Hippocampal formation (tissue), 2 donors: ENCODE measurements at places on chromosomes 5 and 9.

GRCh38 chr9:111284703-111285102 is 45.3 kb downstream of the OR2K2 start:
- DNase-seq = no peak

- DNase-seq = no peak
Measured at GRCh38 chr9:136847826-136848392, 1.3 kb upstream of the PHPT1 start.

- no peak for DNase-seq
Measured at GRCh38 chr5:72543365-72543764, 36.2 kb upstream of the ZNF366 start.

DNA sequence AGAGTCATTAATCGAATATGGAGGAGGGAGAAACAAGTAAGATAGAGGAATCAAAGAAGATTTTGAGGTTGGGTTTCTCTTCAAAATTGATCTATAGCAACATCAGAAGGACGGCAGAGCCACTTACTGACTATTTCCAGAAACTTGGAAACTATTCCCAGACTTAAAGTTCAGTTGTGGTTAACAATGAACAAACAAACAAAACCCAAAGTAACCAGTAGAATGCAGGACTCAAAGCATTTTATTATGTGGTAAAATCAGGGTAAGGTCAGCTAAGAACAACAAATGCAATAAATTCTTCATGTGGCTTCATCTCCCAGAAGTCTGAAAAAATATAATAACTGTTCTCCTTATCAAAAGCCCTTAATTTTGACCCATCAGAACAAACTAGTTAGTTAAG is 54.9 kb upstream of the OSMR start:
- no peak for DNase-seq

DNA sequence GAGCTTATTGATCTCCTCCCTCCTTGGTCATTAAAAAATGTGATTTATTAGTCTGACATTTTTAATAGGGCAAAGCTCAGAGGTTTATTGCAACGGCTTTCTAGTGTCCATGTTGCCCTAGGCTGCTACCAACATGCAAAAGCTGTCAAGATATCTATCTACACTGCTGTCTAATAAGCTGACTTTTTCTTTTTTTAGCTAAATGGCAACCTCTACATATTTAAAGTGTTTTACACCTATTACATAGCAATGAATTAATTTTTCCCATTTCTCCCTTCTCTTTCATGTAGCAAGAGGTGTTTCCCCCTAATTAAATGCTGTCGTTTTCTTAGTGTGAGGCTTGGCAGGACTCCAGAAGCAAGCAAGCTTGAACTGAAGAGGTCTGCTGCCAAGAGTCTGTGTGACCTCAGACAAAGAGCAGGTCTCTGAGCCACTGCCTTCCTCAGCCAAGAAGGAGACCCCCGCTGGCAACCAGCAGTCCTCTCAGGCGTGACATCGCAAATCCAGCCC is 79.4 kb downstream of the GAS1 start:
- no peak for DNase-seq

- no peak for DNase-seq
Measured at GRCh38 chr5:153632748-153633290, 142.3 kb downstream of the GRIA1 start.

DNA sequence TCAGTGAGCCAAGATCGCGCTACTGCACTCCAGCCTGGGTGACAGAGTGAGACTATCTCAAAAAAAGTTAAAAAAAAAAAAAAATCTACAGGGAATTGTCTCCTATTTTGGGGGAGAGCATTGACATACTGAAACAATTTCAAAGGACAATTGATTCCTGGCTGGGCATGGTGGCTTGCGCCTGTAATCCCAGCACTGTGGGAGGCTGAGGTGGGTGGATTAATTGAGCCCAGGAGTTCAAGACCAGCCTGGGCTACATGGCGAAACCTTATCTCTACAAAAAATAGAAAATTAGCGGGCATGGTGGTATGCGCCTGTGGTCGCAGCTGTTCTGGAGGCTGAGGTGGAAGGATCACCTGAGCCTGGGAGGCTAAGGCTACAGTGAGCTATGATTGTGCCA is 30.6 kb downstream of the GPR107 start:
- no peak for DNase-seq

GRCh38 chr9:76818271-76818670 is 54.0 kb downstream of the PCA3 start:
- peak; percentile 35 for DNase-seq

DNA sequence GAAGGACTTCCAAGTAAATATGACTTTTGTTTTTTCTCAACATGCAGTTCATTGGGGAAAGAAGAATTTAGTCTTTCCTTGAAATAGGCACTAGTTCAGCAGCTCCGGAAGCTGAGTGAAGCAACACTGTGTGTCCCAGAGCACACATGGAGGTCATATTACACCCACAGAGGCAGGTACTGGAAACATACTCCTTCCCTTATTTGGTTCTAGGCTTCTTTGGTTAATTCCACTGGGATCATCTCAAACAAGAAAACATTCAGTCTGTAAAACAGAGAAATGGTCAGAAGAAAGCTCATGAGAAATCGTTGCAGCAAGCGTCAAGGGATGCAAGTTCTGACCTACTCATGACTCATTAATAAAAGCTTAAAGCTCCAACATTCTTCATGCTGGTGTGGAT is 175.1 kb upstream of the PCSK5 start:
- no peak for DNase-seq

DNA sequence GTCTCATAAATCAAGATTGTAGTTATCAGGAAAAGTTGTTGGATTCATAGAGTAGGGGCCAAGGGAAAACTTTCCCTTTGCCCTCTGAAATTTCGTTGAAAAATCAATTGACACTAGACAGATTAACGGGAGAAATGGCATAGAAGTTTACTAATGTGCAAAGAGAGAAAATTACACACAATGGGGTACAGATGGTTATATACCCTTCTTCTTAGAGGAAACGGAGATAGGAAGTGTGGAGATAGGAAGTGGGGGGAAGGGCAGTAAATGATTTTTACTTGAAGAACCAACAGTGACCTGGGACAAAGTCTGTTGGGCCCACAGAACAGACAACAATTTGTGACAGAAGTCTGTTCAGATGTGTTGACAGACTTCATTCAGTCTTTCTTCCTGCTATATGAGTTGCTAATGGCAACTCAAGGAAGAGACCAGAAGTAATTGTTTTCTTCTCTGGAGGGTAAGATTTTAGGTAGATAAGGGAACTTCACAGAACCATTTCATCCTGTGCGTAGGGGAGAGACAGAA is 177.9 kb downstream of the C9orf152 start:
- no peak for DNase-seq

DNA sequence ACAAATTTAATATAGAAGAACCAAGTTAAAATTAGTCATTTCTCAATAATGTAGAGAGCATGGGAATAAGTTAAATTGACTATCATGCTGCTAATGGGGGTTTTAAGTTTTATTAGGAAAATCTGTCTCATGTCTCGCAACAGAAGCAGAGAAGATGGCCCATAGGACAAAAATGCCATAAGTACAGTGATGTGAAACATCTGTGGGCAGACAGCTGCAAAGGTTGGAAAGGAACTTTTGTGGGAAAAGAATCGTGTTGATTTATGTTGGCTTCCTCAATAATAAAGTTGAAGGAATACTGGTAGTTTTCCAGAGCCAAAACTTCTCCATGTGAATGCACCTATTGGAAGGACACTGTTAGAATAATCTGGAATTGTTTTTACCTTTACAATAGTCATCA is 44.8 kb downstream of the VCAN start:
- no peak for DNase-seq

DNA sequence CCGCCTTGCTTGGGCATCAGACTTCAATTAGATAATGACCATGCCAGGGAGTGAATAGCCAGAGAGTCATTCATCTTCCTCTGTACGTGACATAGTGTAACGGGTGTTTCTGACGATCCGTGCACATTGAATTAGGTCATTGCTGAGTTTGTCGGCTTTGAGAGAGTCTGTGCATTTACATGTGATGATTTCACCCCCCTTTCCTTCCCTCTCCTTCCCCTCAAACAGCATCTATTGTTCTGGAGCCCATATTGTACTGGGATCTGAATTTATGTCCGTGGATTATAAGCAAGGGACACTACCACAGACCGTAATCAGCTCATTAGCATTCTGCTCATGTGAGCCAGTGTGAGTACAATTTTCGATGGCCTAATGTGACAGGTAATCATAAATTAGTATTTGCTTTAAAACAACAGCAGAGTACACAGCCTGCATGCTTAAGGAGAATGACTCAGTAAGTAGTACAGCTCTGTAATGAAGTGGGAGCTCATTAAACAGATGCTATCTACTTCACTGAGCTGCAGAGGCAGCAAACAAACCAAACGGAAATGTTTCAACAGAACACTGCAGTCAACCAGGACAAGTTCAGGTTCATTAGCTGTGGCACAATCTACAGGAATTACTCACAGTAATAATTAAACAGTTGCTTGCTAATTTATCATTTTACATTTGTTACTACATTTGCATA is 302.1 kb downstream of the CSNK1G3 start:
- DNase-seq = no peak

DNA sequence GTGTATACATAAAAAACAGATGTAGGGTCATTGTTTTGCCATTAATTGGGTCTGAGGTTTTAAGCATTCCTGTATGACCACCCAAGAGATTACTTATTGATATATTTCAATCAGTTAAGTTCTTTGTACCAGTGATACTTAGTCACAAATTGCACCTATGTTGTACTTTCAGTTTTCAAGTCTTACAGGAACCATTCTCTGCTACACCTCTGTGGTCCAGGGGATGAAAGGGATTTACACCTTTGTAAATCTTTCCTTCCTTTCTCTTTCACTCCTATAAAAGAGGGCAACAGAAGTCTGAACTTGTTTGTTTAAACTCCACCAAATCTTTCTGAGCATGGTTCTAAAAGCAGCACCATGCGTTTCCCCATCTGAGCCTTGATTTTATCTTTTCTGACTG is 86.1 kb downstream of the DEPDC1B start:
- no peak for DNase-seq

DNA sequence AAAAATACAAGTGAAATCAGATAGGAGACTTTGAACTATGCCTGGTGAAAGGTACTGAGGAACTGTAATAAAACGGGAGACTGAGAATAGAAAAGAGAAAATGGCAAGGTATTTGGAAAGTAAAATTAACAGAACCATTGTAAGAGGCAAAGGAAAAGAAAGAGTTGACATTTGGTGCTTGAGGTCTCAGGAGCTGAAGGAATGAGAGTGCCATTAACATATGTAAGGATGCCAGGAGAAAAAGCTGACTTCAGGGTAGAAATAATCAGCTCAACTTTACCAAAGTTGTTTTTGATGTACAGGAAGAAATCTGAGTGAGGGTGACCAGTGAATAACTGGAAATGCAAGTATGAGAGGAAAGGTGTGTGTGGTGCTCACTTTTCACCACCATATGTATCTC is 69.4 kb downstream of the TMEM167A start:
- no peak for DNase-seq

DNA sequence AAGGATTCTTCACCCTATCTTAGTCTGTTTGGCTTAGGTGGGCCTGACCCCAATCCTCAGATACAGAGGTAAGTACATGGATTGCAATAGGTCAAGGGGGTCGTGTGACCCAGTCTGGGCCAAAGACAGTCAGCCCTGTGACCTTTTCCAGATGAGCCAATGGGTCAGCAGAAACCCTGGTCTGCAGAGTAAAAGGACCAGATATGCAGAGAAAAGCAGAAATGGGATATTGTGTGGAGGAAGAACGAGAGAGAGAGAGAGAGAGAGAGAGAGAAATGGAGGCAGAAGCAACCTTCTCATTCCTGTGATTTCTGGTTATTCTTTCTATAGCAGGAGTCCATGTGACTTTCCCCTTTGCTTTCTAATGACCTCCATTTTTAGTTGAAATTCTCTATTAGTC is 40.4 kb upstream of the CRB2 start:
- DNase-seq = no peak

GRCh38 chr5:78964889-78965288 is 20.2 kb downstream of the ARSB start:
- DNase-seq = no peak

DNA sequence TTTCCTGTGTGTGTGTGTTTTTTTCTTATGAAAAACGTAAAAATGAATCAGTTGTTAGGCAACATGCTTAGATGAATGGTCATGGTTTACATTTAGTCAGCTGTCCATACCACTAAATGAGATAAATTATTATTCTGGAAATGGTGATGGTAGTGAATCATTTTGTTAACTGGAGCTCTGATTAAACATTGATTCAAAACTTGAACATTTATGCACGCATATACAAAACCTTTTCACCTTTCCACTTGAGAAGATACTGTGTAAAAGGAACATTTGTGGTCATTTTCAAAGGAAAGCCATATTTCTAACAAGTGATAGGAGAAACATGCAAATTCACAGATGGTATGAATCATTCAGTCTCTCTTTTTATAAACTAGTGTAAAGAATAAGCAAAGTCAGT is 162.0 kb downstream of the SLC25A46 start:
- DNase-seq = no peak

DNA sequence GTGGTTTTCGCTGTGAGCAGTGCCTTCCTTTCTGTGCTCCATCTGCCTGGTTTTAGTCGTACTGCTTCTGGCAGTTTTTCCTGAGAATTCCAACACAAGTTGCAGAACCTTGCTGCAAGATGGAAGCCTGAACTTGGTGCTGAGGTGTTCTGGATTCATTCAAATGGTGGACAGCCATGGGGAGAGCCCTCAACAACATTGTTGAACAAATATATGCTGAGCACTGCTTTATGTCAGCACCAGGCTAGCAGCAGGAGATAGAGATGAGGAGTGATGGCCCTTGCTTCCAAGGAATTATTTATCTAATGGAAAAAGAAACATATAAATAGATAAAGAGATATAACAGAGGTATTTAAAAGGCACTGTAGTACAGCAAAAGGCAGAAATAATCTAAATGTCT is 7.3 kb upstream of the RPS6 start:
- no peak for DNase-seq

DNA sequence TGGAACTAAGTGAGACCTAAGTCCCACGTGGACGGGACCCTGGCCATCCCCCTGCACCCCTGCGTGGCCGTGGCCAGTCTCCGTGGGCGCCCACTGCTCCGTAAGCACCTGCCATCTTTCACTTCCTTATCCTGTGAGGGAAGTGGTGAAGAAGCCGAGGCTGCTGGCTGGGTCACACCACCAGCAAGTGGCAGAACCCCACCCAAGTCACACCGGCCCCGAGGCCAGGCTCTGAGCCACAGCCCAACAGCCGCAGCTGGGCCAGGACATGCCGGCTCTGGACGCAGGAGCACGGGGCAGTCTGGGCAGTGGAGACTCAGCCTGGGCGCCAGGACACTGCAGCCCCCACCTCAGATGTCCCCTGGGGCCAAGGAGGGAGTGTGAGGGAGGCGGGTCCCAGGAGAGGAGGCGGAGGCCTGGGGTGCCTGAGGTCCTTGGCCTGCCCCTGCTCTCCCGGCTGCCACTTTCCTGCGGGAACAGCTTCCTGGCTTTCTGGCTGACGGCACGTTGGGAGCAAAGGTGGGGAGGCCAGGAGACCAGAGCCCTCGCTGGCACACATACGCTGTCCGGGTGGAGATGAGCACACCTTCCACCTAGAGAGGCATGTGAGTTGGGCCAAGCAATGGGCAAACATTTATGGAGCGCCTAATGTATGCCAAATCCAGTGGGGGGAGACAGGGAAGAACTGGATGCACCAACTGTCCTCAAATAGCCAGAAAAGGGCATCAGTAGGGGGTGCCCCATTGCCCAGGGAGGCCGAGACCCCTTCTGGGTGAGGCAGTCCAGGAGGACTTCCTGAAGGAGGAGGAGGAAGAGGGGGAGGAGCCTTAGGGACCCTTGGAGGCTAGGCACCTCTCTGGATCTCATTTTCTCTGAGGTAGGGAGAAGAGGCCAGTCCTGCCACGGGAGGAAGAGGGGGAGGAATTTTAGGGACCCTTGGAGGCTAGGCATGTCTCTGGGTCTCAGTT is 43.9 kb upstream of the EGFL7 start:
- no peak for DNase-seq
